ENCODE measurements at places on chromosomes 3 and 15.

DNA sequence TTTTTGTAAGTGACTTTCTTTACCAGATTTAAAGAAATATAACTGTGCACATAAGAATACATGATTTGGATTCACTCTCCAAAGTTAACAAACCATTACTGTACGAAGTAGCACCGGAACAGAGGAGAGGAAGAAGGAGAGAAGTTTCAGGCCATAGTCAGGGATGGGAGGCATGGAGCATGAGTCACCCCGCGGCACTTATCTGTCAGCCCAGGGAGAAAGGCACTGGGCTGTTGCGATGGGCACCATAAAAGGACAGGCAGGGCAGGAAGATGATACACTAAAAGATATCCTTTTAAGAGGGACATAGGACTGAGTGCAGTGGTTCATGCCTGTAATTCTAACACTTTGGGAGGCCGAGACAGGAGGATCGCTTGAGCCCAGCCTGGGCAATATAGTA, 37.0 kb downstream of the TTC23 start:
- DNase-seq: no peak

GRCh38 chr3:22916933-22917332, 286.2 kb upstream of the UBE2E2 start:
- DNase-seq: no peak

GRCh38 chr15:40006003-40006402, 33.0 kb downstream of the SRP14 start:
- no peak for DNase-seq

DNA sequence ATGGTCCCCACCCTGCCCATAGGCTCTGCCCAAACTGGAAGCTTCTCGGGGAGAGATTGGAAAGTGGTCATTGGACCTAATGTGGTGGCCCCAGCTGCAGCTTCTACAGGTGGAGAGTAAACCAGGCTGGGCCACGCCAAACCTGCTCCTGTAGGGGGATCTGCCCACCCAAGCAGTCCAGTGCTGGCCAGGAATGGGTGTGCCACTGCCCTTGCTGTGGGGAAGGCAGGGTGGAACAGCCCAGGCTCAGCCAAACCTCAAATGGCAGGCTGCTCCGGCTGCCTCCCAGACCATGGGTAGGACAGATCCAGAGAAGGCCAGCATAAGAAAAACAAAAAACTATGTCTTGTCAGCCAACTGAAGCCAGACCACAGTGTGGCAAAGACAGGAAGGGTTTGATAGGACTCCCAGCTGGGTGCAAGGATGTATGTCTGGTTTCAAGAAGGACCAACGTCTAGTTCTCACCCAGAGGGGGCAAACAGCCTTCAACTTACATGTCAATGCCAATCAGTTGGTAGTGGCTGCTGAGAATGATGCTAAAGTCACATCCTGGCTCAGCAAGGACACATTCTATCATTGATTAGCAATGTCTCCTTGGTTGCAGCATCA, 267.3 kb downstream of the UACA start:
- no peak for DNase-seq

DNA sequence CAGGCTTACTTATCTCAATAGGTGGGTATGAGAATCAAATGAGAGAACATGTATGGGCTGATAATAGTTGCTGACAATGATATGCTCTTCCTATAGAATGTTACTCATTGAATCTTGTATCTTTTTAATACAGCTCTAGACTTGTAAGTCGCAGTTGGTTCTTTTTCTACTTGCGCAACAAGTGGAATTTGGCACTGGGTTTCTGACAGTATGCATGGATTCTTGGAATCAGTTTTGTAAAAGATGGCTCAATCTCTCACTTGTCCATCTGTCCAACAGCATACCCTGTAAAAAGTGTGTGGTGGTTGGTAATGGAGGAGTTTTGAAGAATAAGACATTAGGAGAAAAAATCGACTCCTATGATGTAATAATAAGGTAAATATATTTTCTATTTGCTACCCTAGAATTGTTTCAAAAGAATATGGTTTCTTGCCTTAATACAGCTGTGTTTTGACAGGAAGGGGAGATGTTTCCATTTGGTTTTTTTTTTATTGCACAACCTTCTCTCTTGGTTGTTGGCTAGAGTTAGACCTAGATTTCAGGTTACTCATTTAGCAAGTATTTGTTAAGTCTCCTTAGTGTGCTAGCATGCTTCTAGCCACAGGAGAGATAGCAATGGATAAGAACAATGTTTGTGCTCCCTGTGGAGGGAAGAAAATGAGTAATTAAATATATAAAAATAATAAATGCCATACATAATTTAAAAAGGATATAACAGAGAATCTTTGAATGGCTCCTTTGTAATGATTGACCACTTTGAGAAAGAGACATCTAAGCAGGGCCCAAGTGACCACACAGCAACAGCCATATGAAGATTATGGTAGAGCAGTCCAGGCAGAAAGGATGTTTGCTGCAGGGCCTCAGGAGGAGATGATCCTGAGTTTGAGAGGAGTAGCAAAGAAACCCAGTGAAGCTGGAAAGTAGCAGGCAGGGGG, 21.8 kb downstream of the ST3GAL6 start:
- no peak for DNase-seq

DNA sequence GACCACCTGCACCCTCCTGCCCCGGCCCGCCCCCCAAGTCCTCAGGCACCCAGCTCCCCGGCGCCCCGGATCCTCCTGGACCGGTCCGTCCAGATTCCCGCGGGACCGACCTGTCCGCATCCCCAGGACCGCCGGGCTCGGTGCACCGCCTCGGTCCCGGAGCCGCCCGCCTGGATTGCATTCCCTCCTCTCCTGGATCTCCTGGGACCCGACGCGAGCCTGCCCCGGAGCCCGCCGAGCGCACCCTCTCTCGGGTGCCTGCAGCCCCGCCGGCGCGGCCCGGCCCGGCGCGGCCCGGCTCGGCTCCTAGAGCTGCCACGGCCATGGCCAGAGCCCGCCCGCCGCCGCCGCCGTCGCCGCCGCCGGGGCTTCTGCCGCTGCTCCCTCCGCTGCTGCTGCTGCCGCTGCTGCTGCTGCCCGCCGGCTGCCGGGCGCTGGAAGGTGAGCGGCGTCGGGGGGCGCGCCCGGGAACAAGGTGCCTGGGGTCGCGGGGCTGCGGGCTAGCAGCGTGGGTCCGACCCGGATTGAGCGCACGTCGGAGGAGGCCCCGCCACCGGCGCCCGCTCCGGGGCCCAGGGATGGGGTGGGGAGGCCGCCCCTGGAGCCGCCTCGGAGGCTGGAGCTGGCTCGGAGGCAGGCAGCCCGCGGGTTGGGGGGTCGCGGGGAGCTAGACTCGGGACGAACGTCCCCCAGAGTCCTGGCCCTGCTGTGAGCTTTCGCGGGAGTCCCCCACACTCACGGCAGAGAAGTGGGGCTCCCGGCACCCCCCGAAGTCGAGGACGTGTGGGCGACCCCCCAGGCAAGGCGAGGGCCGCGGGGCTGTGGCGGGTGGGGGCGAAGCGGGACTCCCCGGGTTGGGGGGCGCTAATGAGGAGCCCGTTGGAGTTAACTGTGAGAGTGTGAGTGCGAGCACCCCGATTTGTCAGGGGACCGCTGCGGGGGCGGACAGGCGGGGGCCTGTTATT, 610 bp downstream of the EPHB3 start:
- no peak for DNase-seq

DNA sequence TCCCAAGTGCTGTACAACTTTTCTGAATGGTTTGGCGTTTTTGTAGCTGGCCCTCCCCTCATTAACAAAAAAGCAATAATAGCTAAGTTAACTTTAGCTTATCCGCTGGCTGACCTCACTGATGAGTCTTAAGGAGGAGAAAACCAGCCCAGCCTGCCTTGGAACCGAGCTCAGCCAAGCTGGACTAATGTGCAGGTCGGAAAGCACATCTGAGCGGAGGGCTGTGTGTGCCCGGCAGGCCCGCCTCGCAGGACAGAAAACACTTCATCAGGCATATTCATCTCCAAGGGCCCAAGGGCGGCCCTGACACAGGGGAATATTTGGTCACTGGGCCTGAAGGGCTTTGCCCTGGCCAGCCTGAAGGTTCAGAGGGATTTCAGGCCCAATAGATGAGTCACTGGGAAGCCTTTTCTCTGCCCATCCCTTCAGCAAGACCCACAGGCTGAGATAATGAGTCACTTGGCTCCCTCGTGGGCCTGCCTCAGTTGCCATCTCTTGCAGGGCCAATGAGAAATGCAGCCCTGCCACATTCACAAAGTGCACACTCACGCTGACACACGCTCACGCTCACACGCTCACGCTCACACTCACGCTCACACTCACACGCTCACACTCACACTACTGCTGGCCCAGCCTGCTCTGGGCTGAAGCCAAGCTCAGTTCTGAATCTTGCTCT, 75.1 kb downstream of the SLC12A8 start:
- no peak for DNase-seq

- DNase-seq: no peak
Observed at GRCh38 chr15:96328181-96328876, 2.2 kb upstream of the NR2F2 start.
